ENCODE measurements at places on chromosomes 12 and 14.
A peak's percentile ranks its signal among the peaks of the same experiment; 100 is the strongest.

DNA sequence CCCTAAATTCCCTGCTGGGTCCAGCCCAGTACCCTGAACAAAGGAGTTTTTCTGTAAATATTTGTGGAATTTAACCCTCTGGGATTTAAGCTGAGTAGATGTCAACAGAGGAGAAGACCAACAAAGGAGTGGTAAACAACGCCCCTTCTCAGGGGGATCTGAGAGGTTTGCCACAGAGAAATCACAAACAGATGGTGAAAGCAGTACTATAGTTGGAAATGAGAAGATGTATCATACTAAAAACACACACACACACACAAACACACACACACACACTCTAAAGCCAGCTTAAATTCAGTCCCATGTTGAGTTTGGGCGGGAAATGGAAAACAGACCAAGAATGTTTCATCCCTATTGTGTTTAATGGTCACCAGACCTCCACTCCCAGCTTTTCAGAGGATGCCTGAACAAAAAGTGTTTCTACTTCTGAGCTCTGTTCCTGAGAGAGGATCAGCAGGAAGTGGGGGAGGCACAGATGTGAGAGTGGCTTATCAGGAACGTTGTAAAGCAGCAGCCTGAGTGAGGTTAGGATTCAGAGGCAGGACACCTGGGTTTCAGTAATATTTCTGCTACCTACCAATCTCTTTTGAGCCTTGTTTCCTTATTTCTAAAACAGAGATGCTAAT lies 3.2 kb downstream of the BIN2 start:
- DNase-seq = no peak

DNA sequence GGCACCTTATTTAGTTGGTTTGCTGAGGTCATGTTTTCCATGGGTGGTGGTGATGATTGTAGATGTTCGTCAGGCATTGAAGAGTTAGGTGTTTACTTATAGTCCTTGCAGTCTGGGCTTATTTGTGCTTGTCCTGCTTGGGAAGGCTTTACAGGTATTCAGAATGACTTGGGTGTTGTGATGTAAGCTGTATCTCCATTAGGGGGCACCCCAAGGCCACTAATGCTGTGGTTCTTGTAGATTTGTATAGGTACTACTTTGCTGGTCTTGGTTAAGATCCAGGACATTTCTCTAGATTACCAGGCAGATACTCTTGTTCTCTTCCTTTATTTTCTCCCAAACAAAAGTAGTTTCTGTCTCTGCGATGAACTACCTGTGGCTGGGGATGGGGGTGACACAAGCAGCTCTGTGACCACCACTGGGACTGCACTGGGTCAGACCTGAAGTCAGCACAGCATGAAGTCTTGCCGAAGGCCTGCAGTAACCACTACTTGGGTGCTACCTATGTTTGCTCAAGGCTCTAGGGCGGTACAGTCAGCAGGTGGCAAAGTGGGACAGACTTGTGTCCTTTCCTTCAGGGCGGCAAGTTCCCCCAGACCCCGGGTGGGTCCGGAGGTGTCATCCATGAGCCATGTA lies 35.8 kb upstream of the FBXO33 start:
- DNase-seq = peak; percentile 21

DNA sequence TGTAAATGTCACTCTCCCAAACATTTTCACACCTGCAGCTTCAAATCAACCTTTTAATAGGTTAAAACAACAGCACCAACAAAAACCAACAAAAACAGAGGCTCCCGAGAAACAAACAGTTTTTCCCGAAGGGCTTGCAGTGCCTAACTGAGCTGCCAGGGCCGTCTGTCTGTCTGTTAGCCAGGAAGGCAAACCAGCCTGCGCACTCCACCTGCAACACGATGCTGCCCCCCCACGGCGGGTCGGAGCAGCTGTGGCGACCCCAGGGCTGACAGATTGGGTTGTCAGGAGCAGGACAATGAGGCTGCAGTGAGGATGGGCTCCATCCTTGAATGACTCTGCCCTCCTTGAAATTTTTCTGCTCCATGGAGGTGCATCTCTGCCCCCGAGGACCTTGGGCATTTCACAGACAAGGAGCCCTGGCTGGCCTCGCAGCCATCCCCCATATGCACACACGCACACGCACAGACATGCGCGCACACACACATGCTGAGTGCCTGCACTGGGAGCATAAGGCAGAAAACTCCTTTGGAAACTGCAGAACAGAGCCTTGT lies 2.6 kb downstream of the RTL1 start:
- peak; percentile 9 for DNase-seq

GRCh38 chr12:102958073-102958829 lies 777 bp downstream of the ASCL1 start:
- DNase-seq = no peak

GRCh38 chr14:91383439-91383838 lies 34.2 kb downstream of the CCDC88C start:
- DNase-seq = peak; percentile 80

- no peak for DNase-seq
Observed at GRCh38 chr12:31860401-31860800, 98.8 kb upstream of the RESF1 start.

DNA sequence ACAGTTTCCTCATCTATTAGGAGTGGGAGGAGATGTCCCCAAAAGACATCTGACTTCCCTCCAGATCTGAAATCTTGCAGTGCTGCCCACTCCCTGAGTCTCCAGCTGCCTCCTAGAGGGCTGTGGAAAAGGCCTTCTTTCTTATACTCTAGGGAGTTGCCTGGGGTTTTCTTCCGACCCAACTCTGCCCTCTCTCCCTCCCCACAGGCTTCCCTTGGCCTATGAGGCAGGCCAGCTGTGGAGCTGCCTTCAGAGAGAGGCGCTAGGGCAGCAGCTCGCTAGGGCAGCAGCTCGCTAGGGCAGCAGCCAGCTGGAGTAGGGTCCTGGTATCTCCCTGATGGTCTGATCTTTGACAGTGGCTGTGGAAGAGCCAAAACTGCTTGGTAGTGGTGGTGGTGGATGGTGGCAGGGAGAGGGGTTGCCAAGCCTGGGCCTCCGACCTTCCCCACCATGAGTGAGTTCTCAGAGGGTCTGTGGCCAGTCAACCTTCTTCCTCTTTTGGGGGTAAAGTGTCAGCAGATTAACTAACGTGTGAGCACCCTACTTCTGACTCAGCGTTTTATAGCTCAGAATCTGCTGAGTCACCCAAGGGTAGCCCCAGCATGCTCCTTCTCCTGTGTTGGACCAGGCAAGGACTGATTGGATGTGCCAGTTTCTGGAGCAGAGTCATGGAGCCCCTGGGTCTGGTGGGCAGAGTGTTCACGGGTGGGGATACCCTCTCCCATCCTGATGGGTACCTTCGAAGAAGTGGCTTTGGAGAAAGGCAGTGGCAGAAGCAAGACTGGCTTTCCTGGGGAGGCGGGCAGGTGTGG lies 2.3 kb downstream of the SLC48A1 start:
- DNase-seq = no peak

GRCh38 chr12:100445081-100445481 lies 28.6 kb upstream of the NR1H4 start:
- no peak for DNase-seq

DNA sequence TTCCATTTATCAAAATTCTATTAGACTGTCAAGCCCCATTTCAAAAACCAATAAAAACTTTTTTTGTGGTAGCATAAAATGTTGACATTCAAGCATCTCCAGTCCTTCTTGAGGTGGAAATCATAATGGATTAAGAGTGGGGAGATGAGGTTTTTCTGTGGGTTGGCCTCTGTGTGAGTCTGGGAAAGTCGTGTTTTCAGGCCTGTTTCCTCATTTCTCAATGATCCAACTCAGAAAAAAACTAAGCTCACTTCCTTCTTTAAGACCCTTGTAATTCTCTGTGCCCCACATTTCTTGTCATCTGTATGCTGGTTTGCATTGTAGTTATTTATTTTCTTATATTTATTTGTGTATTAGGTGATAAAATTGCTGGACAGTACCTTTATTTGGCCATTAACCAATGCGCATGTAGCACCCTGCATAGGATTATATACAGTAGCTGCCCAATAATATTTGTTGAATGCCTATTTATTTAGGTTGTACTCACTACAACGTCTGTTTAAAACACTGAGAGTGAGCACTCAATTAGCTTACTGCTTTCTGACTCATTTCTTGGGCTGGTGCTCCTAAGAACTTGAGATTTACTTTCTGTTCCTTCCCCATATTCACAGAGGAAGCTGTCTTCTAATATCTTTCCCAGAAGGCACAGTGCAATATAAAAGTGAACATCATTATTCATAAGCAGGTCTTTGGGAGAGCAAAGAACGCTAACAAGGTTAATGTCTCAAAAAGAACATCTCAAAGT lies 121.9 kb downstream of the DNAI7 start:
- no peak for DNase-seq

GRCh38 chr14:38662781-38663180 lies 406.9 kb upstream of the CLEC14A start:
- peak; percentile 78 for DNase-seq

GRCh38 chr12:104494137-104494792 lies 37.5 kb downstream of the CHST11 start:
- DNase-seq = no peak

- no peak for DNase-seq
Observed at GRCh38 chr12:116631619-116632018, 72.4 kb downstream of the MAP1LC3B2 start.

- DNase-seq = no peak
Observed at GRCh38 chr14:34064349-34064748, 113.5 kb upstream of the EGLN3 start.

- DNase-seq = peak; percentile 30
Observed at GRCh38 chr12:28776913-28777422, 372.1 kb upstream of the FAR2 start.

GRCh38 chr14:68586896-68587751 lies 205.7 kb downstream of the ZFP36L1 start:
- DNase-seq = no peak

GRCh38 chr12:5480938-5481303 lies 49.0 kb downstream of the NTF3 start:
- no peak for DNase-seq

DNA sequence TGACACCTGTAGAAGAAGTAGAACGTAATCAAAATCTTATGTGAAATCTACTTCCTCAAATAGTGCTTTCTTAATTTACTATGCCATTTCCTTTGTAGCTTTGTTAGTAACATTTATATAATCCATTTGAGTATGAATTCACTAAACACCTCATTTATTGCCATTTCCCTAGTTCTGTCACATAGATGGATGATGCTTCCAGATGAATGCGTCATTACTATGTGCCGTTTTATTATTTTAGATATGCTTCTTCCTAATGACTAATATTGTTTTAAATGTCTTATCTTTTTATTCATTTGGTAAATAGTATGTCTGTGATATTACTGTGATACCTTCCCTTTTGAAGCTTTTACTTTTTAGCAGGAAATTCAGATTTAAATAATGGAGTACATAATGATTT lies 14.4 kb downstream of the FRMD6 start:
- DNase-seq = no peak

DNA sequence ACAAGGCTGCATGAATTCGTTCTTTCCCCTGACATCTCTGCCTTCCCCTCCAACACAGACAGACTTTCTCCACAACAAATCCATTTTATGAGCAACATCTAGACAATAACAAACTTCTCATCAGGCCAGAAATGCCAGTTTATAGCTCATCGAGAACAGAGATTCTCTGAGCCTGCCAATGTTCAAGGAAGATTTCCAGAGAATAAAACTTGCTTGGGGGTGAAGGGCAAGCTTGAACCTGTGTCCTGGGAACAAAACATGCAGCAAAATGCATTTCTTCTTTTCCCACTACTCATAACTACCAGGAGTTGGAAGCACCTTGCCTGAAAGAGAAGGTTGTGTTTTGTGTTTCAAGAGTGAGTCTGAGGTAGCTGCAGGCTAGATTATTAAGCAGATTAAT lies 6.8 kb downstream of the MAP1LC3B2 start:
- no peak for DNase-seq

DNA sequence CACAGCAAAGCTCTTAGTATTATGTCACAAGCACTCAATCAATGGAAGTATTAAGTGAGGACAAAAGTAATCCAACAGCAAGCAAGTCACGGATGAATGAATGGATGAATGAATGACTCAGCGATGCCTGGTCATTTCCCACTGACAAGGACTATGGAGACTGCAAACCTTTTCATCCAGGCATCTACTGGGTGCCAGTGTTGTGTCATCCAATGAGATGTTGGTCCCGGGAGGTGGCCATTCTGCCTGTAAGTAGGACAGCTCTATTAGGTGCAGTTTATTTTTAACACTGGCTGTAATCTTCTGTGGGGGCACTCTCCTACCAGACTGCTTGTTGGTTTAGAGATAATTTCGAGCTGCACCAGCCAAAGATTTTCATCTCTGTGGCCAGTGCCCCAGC lies 39.4 kb downstream of the STAB2 start:
- DNase-seq = peak; percentile 89

- no peak for DNase-seq
Observed at GRCh38 chr12:67045650-67046049, 223.5 kb upstream of the CAND1 start.

DNA sequence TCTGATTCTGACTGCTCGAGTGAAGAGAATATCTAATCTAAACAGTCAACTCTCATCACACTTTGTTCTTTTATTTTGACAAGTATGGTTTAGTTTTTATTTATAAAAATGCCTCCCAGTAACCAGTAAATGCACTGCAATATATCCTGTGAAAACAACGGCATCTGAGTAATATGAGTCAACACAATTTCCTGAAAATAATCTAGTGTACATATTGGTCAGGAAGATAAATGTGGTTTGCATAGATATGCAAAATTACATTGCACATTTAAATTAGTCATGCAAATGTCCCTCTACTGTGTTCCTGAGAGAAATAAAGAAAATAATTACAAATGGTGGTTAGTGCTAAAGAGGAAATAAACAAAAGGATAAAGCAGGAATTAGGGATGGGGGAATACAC lies 1190.7 kb upstream of the SEL1L start:
- DNase-seq = no peak

DNA sequence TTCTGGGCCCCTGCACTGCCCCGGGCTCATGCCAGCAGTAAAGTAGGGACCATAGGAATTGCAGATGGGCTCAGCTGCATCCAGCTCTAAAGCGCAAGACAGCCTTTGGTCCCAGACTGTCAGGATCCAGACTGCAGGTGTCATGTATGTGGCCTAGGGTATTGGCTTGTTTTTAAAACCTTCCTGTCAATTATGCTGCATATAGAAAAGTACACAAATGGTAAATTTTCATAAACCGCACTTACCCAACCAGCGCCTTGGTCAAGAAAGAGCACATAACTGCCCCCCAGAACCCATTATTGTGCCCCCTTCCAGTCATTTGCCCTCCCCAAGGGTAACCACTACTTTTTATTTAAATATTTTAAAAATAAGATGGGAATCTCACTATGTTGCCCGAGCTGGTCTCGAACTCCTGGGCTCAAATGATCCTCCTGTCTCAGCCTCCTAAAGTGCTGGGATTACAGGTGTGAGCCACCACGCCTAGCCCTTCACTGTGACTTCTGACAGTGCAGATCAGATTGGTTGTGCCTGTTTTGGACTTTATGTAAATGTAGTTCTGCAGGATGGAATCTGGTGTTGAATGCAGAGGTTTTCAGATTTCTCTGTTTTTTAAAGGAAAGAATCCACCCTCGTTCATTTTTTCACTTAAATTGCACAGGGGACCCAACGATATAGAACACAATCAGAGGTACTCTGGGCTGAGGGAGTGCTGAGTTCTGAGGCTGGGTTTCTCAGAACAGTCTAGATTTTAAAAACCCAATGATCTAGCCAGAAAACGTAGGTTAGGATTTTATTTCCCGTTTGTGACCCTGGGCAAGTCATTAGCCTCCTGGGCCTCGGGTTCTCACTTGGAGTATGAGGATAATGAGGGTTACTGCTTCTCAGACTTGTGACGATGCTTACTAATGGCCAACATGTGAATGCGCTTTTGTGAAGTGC lies 6.7 kb downstream of the NR4A1 start:
- no peak for DNase-seq

GRCh38 chr14:23704890-23705289 lies 68.7 kb downstream of the DHRS2 start:
- no peak for DNase-seq

GRCh38 chr14:52078095-52078531 lies 9.3 kb upstream of the NID2 start:
- DNase-seq = no peak
